ENCODE measurements at places on chromosomes 3 and 15. TPM values are rescaled to one million over a fixed set of nuclear protein-coding genes. Genes with fewer than 3 reads are reported as not detected.

The STIMATE gene
- 20.1 TPM for total RNA-seq

GRCh38 chr3:29506502-29506901 is 225.6 kb downstream of the RBMS3 start:
- no peak overlapping the region for H3K4me3 ChIP-seq
- no peak for DNase-seq
- no peak overlapping the region for H3K27ac ChIP-seq
- no peaks in the 10 kb centered on the region for H3K36me3 ChIP-seq

The KNL1 gene
- total RNA-seq: 22.4 TPM

DNA sequence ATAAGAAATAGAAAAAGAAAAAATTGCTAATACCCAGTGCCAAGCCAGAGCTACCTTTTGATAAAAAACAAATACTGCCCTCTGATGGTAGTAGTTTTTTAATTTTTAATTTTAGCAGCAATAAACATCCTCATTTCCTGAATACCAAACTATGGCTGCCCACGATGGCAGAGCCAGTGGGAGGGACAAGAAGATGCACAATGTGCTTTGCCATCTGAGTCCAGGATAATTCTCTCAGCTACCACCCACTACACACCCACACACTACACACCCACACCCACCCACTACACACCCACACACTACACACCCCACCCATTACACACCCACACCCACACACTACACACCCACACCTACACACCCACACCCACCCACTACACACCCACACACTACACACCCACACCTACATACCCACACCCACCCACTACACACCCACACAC is 17.8 kb downstream of the CEP19 start:
- no peaks in the 10 kb centered on the region for H3K36me3 ChIP-seq
- no peak for DNase-seq
- H3K4me1 ChIP-seq: no peaks in the 10 kb centered on the region
- H3K27me3 ChIP-seq: peaks cover 3% of the 10 kb centered on the region
- peak overlapping the region; percentile 88 for H3K27ac ChIP-seq
- H3K4me3 ChIP-seq: peak overlapping the region; percentile 19

Measured in activated T-helper 1 cell treated with anti-CD3 and anti-CD28 coated beads, Interleukin-12 subunit alpha, Interleukin-12 subunit beta, Interleukin-2, Interleukin-4 antibody, amounts not matched to agents 30 ng/mL and 10 ng/mL and 1 ng/mL, durations not matched to agents 14 hours and 24 hours and 36 hours (primary cell).